Activated CD4-positive, alpha-beta T cell treated with anti-CD3 and anti-CD28 coated beads for 36 hours (primary cell): ENCODE measurements at places on chromosomes 2 and 18. TPM values are rescaled to one million over a fixed set of nuclear protein-coding genes. Genes with fewer than 3 reads are reported as not detected.

Gene HOXD1
- total RNA-seq = not detected

Gene MAPK4
- total RNA-seq = not detected

DNA sequence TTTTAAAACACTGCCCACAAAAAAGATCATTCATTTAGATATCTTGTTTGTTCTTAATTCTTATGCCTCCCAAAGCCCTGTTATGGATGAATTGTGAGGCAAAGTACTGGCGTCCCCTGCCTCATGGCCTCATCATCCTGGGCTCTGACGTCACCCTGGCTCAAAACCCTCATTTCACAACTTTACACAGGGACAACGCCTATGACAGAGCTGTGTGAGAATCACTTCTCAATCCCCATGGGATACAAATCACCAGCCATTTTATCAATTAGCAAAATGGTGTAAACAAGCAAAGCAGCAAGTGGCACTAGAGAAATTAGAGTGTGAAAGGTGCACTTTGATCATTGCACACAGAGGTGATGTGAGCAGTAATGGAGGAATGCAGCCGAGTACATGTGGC is 16.6 kb downstream of the FHOD3 start:
- no peak overlapping the region for H3K4me3 ChIP-seq
- H3K27me3 ChIP-seq = peaks cover 24% of the 10 kb centered on the region
- no peaks in the 10 kb centered on the region for H3K4me1 ChIP-seq

Gene CREG2
- total RNA-seq = not detected

Gene AQP12B
- total RNA-seq = not detected

Gene CACNB4
- total RNA-seq = 0.26 TPM

GRCh38 chr2:195500879-195501278 is 156.1 kb upstream of the SLC39A10 start:
- H3K27ac ChIP-seq = no peak overlapping the region
- H3K4me1 ChIP-seq = peaks cover 31% of the 10 kb centered on the region
- H3K4me3 ChIP-seq = no peak overlapping the region
- no peaks in the 10 kb centered on the region for H3K27me3 ChIP-seq

Gene IL1R2
- total RNA-seq = 21.4 TPM

Gene HRH4
- total RNA-seq = 0.16 TPM

DNA sequence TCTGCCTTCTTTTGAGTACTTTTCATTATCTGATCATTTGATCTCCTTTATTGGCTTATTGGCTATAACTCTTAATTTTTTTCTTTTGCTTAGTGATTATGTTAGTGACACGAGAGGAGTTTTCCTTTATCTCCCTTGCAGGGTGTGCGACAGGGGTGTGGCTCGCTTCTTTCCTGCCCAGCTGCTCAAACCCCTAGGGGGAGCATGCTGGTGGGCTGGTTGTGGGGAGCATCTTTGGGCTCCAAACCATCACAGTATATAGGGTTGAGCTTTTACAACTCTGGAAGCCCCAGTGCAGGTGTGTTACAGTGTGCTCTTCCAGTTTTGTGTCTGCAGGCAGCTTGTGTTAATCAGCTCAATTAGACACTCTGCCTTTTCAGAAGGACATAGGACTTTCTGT is 357.0 kb upstream of the TMEFF2 start:
- no peak overlapping the region for H3K27ac ChIP-seq
- no peaks in the 10 kb centered on the region for H3K27me3 ChIP-seq
- no peak overlapping the region for H3K4me3 ChIP-seq
- H3K36me3 ChIP-seq = no peaks in the 10 kb centered on the region
- no peaks in the 10 kb centered on the region for H3K4me1 ChIP-seq

Gene ANKRD62
- total RNA-seq = not detected

DNA sequence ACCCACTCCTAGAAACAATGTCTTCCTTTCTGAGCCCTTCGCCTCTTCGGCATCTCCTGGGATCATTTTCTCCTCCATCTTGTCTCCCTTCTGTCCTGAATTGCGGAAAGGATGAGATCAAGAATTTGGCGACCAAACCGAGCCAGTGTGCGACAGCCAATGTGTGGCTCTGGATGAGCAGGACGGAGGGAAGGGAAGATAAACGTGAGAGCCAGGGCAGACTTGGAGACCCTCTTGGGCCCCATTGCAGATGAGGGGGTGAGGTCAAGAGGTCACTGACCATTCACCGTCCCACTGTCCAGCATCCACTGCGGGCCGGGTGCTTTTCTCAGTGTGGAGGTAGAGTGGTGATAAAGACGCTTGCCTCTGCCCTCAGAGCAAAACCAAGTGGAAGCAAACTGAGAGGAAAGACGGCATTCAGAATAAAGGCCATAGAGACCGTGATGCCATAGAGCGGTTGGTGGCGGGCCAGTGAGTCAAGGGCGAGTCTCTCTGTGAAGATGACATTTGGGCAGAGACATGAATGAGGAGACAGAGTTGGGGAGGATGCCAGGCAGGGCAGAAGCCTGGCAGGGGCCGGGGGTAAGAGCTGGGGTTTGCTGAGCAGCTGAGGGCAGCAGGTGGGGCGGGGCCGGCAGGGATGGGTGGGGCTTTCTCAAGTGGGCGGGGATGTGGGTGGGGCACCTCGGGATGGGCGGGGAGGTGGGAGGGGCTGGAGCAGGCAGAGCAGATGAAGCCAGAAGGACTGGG is 55.6 kb downstream of the ACAA2 start:
- H3K27ac ChIP-seq = no peak overlapping the region
- H3K36me3 ChIP-seq = no peaks in the 10 kb centered on the region
- peak; percentile 41 for DNase-seq
- H3K4me1 ChIP-seq = peaks cover 2% of the 10 kb centered on the region
- H3K27me3 ChIP-seq = no peaks in the 10 kb centered on the region

- no peaks in the 10 kb centered on the region for H3K4me1 ChIP-seq
- H3K27me3 ChIP-seq = no peaks in the 10 kb centered on the region
- H3K4me3 ChIP-seq = no peak overlapping the region
- H3K36me3 ChIP-seq = peaks cover 1% of the 10 kb centered on the region
- no peak overlapping the region for H3K27ac ChIP-seq
- DNase-seq = no peak
Measured at GRCh38 chr2:215386566-215386965, 49.3 kb downstream of the FN1 start.

DNA sequence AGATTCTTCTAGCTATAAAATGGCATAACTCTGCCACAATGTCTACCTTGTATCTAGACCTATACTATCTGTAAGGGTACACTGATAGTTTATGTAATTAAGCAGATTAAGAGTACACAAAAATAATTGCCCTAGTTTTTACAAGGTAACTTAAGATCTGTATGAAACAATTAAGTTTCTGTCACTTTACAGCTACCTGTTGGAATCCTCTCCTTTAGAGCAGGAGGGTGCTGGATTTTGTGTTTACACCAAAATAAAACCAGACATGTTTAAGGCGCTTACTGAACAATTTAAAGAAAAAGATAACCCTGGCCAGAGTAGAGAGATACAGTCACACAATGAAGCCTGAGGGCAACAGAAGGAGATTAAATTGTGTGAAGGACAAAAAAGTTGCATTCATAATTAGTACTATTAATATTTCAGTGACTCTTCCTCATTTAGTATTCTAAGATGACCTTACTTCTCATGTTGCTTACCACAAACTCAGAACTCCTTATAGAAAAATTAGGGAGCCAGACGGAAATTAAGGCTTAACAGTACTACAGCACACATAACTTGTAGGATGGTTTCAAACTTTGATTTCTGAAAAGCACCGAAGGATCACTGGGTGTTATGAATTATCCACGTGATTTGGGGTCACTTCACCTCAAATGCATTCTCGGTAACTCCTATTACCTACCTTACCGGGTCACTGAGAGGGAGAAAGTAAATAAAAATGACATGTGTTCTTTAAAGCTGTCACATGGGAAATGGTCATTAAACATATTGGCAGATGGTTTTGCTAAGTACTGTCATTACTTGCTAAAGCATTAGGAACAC is 1.0 kb downstream of the DARS1 start:
- H3K4me1 ChIP-seq = peaks cover 51% of the 10 kb centered on the region
- no peak for DNase-seq
- H3K4me3 ChIP-seq = peak overlapping the region; percentile 93

Gene HES6
- total RNA-seq = 1.8 TPM

GRCh38 chr18:78408623-78409022 is 571.0 kb upstream of the SALL3 start:
- no peak for DNase-seq
- H3K4me3 ChIP-seq = no peak overlapping the region
- no peaks in the 10 kb centered on the region for H3K36me3 ChIP-seq
- H3K4me1 ChIP-seq = peaks cover 13% of the 10 kb centered on the region
- no peak overlapping the region for H3K27ac ChIP-seq
- no peaks in the 10 kb centered on the region for H3K27me3 ChIP-seq

- H3K36me3 ChIP-seq = no peaks in the 10 kb centered on the region
- no peak overlapping the region for H3K27ac ChIP-seq
- no peaks in the 10 kb centered on the region for H3K4me1 ChIP-seq
- H3K4me3 ChIP-seq = no peak overlapping the region
Measured at GRCh38 chr2:20188851-20189250, 36.1 kb downstream of the SDC1 start.

DNA sequence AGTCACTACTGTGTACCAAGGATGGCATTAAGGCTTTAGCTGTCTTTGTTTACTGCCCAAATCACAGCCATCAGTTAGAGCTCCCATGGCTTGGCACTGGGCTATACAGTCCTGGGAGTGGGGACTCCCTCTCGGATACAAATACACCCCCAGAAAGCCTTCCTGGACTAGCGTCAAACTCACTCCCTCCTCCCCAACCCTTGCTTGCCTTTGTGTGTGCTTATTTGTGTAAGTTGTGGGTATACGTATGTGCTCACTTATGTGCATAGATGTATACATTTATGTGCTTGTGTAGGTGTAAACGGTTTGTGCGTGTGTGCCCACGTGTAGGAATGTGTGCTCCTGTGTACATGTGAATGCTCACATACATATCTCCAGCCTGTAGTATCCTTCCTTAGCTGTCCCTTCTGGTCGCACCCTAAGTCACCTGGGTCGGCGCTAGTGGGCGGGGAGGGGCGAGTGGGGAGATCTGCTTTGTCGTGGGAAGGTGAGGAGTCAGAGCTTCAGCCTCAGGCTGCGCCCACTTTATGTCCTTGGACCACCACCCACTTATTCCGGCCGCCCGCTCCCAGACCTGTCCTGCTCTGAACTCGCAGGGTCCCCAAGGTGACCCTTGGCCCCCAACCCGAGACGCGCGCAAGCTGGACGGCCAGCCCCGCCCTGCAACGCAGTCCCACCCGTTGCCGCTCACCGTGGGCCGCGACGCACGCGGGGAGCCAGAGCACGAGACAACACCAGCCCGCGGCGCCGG is 461 bp downstream of the PRADC1 start:
- peak; percentile 56 for DNase-seq
- H3K27ac ChIP-seq = peak overlapping the region; percentile 80
- H3K27me3 ChIP-seq = no peaks in the 10 kb centered on the region
- peaks cover 28% of the 10 kb centered on the region for H3K4me1 ChIP-seq
- peaks cover 32% of the 10 kb centered on the region for H3K36me3 ChIP-seq

- H3K27ac ChIP-seq = no peak overlapping the region
- H3K4me3 ChIP-seq = no peak overlapping the region
- peaks cover 8% of the 10 kb centered on the region for H3K27me3 ChIP-seq
- H3K36me3 ChIP-seq = no peaks in the 10 kb centered on the region
Measured at GRCh38 chr18:45156946-45157345, 458.3 kb upstream of the SLC14A2 start.

Gene NGEF
- total RNA-seq = 1.5 TPM

DNA sequence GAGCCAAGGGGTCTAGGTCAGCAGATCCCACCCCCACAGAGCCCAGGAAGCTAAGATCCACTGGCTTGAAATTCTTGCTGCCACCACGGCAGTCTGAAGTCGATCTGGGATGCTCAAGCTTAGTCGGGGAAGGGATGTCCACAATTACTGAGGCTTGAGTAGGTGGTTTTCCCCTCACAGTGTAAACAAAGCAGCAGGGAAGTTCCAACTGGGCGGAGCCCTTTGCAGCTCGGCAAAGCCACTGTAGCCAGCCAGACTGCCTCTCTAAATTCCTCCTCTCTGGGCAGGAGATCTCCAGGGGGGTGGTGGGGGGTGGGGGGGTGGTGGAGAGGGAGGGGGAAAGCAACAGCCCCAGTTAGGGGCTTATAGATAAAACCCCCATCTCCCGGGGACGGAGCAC is 419.5 kb downstream of the NUP35 start:
- H3K27me3 ChIP-seq = no peaks in the 10 kb centered on the region
- no peaks in the 10 kb centered on the region for H3K4me1 ChIP-seq
- no peak overlapping the region for H3K27ac ChIP-seq
- H3K36me3 ChIP-seq = no peaks in the 10 kb centered on the region
- no peak for DNase-seq
- no peak overlapping the region for H3K4me3 ChIP-seq

GRCh38 chr2:239343946-239344856 is 56.6 kb downstream of the HDAC4 start:
- H3K4me1 ChIP-seq = peaks cover 27% of the 10 kb centered on the region
- no peak overlapping the region for H3K4me3 ChIP-seq
- H3K27ac ChIP-seq = no peak overlapping the region
- no peak for DNase-seq
- H3K36me3 ChIP-seq = peaks cover 14% of the 10 kb centered on the region

- peaks cover 3% of the 10 kb centered on the region for H3K27me3 ChIP-seq
- H3K36me3 ChIP-seq = no peaks in the 10 kb centered on the region
- H3K4me3 ChIP-seq = peak overlapping the region; percentile 32
- no peak overlapping the region for H3K27ac ChIP-seq
- DNase-seq = peak; percentile 57
Measured at GRCh38 chr18:74196220-74197119, 48.1 kb downstream of the TIMM21 start.

- no peaks in the 10 kb centered on the region for H3K36me3 ChIP-seq
- no peaks in the 10 kb centered on the region for H3K27me3 ChIP-seq
- no peak for DNase-seq
- H3K4me1 ChIP-seq = no peaks in the 10 kb centered on the region
Measured at GRCh38 chr2:22326250-22326649, 1058.7 kb upstream of the KLHL29 start.

Gene REG1B
- total RNA-seq = not detected
